ENCODE measurements at places on chromosomes 16 and 17.

GRCh38 chr16:57444711-57445110, 2.5 kb downstream of the CIAPIN1 start:
- no peak for DNase-seq

GRCh38 chr16:88726981-88727380, 20.7 kb downstream of the CTU2 start:
- DNase-seq, result no peak

DNA sequence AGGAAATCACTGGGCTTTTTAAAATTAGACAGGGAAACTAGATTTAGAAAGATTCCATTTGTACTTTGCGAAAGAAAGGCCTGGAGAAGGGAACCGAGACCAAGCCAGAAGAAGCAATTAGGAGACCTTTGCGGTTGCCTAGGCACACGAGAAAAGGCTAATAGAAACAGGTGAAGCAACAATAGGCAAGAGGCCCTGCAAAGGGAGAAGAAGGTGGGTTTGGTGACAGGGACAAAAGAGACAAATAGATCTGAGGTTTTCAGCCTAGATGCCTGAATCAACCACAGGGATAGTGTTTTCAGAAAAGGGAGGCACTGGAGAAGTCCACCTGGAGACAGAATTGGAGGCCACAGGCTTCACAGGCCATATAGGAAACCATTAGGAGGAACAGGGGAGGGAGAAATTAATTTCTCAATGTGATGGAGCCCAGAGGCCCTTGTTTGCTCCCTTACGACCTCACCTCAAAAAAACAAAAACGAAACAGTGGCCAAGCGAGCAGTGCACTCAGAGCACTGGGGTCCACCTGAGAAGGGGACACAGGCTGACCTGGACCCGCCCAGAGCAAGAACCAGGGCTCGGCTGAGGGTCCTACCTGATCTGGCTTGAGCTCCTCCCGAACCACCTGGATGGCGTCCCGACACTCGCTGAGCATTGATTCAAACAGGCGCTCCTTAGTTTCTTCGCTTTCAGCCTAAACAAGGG, 22.3 kb downstream of the SRP68 start:
- DNase-seq, result no peak

GRCh38 chr16:12781777-12782176, 21.9 kb downstream of the CPPED1 start:
- DNase-seq, result no peak

DNA sequence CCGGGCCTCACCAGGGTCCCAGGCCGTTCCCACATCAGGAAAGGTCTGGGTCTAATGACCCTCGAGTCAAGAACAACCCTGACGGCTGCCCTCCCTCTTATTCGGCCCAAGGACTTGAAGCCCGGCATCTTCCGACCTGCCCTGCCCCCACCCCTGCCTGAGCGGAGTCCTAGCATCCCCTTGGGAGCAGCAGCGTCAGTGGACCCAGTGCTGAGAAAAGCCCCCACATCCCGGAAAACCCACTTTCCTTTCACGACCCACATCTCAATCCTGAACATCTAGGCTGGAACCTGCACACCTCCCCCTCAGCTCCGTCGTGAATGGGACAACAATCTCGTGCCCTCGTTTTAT, 769 bp downstream of the TMEM88 start:
- DNase-seq, result no peak

- DNase-seq, result no peak
These were observed 255.6 kb downstream of the HS3ST3A1 start for GRCh38 chr17:13346081-13346533.

GRCh38 chr17:17467016-17467415, 9.8 kb upstream of the MED9 start:
- DNase-seq, result no peak

GRCh38 chr16:20726661-20727060, 15.0 kb downstream of the THUMPD1 start:
- DNase-seq, result no peak

- no peak for DNase-seq
These were observed 77.7 kb downstream of the SREBF1 start for GRCh38 chr17:17758941-17759563.

DNA sequence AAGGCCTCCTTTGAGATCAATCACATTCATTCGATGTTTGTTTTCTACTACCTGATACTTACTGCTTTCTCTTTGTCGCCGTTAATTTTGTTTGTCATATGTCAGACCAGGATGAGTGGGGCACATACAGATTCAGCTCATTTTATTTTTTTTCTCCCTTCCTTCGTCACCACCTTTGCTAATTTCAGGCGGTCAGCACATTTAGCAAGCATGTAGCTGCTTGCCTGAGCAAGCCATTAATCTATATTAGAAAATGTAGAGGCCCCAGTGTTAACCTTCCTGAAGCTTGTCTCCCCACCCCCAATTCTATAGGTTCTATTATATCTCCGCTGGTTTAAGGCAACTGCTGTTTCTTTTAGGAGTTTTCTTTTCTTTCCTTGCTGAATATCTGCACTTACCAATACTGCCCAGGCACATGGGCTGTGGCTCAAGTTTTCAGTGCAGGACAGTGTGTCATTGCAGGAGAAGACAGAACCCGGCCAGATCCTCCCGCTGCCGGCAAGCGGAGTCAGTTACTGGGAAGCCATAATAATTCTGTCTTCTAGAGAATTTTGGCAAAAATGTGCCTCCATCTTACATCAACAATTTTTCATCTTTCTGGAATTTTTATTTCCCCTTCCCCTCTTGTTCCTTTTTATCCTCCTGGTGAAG, 714.3 kb downstream of the WWOX start:
- no peak for DNase-seq

DNA sequence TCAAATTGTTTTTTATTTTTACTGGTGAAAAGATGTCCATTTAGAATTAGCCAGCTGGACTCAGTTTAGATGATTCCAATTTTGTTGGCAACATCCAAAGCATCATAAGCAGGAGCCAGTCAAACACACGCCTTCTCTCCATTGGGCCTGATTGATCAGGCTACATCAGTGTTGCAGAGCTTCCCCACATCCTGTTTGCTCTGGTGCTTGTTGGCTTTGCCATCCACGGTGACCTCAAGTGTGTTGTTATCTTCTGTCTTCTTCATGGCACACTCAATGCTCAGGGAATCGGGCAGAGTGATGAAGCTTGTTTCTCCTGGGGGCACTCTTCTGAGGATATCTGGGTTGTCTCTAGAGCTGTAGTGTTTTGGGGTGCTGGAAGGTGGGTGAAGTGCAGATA, 6.3 kb upstream of the NETO2 start:
- no peak for DNase-seq

DNA sequence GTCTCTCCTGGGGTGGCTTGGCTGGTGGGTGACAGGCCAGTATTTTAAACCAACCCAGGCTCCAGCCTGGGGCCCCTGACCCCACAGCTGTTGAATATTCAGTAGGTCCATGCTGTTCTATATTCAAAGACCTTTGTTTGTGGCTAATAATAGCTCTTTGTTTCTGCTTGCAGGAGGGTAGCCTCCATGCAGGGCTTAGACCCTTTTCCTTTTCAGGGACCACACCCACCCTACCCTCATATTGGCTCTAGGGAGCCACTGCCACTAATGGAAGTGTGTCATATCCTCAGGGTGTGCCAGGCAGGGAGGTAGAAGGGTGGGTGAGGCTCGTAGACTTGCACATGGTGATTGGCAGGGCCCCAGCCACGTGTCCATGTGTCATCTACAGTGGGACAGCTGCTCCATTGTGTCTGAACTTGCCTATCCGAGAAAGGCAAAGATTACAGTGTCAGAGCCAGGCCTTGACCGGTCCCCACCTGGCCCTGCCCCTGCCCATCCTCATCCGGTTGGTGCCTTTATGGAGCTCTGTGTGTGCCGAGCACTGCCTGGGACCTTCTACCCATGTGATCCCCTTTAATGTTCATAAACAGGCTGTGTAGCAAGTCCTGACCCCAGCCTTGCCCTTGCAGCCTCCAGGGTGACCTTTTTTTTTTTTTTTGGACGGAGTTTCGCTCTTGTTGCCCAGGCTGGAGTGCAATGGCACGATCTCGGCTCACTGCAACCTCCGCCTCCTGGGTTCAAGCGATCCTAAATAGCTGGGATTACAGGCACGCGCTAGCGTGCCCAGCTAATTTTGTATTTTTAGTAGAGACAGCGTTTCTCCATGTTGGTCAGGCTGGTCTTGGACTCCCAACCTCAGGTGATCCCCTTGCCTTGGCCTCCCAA, 22.1 kb downstream of the TMC7 start:
- no peak for DNase-seq

DNA sequence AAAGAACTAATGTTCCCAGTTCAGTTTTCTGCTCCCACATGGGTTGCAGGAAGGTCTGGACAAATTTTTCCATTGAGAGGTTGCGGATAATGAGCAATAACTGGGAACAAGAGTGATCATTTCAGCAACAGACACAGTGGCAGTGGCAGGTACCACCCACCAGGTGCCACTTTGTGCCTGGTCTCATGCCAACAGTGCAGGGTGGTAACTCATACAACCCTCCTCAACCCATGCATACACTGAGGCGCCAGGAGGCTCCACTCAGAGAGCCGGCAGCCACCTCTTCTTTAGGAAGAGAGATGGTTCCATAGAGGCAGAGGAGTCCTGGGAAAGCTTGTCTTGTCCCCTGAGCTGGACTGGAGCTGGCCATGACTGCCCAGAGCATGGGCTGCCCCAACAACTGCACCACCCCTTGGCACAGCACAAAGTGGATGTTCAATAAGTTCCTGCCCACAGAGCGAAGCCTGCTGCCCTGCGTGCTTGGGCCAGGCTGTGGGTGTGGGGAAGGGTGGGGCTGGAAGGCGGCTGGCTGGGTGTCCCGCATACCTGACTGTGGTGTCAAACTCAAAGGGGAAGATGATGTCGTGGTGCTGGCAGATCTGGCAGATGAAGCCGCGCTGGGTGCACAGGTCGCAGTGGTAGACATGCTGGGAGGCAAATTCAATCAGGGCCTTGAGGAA, 6.4 kb upstream of the ARHGAP27 start:
- DNase-seq, result no peak

GRCh38 chr16:65787921-65788320, 578.6 kb upstream of the CDH5 start:
- no peak for DNase-seq

DNA sequence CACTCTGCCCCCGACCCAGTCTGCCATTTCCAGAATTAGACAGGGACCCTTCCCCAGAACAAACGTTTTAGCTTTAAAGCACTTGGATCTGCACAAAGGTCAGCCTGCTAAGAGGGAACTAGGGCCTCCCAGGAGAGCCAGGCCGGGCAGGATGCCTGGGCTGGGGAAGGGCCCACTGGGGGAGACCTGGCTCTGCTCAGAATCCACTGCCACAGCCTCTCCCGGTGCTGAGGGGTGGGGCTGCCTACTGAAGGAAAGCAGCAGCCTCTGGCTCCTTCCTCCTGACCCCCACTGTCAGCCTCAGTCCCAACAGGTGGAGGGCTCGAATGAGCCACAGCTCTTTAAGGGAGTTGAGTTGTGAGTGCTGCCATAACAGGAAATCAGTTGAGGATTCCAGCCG, 1.7 kb downstream of the YBX2 start:
- DNase-seq, result no peak

All from stimulated activated CD8-positive, alpha-beta memory T cell treated with anti-CD3 and anti-CD28 coated beads, Interleukin-7, amount 100 ng/mL, for 4 hours (primary cell).